ENCODE measurements at places on chromosomes 3 and 15.

GRCh38 chr3:71978150-71978721 lies 193.3 kb upstream of the PROK2 start:
- no peak for DNase-seq

DNA sequence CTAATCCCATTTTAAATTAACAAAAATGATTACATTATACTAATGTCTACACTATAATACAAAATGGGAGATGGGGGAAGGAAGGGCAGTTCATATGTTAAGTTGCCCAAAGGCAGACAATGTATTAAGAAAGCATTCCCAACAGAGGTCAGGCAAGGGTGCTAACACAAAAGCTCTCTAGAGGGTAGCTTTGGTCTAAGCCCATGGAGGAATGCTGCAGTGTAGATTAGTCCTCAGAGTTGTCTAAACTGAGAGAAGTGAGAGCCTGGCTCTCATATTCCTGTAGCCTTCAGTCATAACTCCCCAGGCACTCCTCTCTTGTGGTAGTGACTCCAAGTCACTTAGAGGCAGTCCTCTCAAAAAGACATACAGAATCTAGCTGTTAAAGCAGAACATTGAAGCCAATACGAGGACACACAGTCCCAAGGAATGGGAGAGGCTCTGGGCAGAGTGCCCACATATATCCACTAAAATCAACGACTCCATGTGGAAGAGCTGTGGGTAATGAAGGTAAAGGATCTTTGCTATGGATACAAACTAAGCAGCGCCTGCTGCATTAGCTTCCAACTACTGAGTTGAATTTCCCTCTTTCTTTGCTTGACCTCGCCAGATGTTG lies 14.5 kb downstream of the NEK10 start:
- no peak for DNase-seq

- DNase-seq: no peak
These were observed 6.1 kb upstream of the DGKG start for GRCh38 chr3:186368176-186368575.

DNA sequence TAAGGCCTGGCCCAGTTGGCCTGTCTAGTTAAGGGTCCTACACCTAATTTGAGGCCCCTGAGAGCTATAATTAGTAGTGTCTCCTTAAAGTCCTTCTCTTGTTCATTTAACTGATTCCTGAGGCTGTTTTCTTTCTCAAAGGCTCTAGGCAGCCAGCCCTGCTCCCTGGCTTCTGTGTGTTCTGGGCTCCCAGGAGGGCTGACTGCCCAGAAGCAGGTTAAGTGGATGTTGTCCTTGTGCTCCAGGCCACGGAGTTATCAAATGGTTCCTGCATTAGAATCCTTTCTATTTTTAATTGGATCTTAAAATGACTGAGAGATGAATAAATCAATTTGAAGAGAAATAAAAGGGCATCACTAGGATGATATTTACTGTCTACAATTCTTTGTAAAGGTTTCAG lies 140.0 kb downstream of the SNRK start:
- DNase-seq: no peak

Measured in COR-L47 (cell line).